ENCODE measurements at places on chromosomes 11 and 22.
A peak's percentile ranks its signal among the peaks of the same experiment; 100 is the strongest.

GRCh38 chr22:50504369-50505211 lies 2.9 kb downstream of the LMF2 start:
- DNase-seq: peak; percentile 88

DNA sequence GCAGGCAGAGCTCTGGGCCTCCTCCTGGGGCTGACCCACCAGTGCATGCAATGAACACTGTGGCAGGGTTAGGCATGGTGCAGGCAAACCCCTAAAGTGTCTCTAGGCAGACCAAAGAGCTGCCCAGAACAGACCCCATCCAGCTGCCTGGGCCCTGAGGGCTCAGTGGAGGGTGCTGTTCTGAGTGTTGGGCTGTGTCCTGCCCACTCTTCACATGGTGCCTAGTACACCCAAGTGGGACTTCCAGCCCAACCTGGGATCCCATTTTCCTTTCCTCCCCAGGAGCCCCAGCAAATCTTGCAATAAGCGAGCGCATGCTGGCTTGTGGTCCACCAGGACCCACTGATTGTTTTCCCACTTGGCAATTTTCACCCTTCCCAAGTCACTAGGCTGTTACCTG lies 26.4 kb downstream of the ARVCF start:
- no peak for DNase-seq

- no peak for DNase-seq
Observed at GRCh38 chr22:30753701-30754100, 59.0 kb downstream of the OSBP2 start.

DNA sequence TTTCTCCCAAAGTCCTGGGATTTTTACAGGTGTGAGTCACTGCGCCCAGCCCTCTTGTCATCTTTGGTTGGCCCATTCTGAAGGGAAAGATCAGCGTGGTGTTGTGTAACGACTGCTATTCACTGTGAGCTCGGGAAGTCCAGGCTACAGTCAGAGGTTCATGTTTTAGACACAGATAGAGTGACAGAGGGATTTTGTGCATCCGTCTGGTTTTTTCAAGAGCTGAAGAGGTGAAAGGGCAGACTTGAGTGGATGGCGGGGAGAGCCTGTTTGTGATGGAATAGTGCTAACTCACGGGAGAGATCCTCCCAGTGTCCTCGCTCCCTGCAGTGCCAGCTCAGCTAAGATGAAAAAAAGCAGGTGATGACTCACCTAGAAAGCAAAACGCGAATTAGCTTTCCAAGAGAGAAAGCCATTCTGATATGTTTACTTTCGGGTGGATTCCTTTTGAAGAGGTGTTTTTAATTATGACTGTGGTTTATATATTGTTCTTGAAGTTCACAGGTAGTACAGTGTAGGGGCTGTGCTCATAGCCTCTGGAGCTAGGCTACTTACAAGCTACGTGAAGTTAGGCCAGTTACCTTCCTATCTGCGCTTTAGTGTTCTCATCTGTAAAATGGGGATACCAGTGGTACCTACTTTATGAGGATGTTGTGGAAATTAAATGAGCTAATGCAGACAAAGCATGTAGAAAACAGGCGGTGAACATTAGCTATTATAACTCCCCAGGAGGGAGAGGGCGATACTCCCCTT lies 67.2 kb downstream of the C11orf91 start:
- DNase-seq: no peak

DNA sequence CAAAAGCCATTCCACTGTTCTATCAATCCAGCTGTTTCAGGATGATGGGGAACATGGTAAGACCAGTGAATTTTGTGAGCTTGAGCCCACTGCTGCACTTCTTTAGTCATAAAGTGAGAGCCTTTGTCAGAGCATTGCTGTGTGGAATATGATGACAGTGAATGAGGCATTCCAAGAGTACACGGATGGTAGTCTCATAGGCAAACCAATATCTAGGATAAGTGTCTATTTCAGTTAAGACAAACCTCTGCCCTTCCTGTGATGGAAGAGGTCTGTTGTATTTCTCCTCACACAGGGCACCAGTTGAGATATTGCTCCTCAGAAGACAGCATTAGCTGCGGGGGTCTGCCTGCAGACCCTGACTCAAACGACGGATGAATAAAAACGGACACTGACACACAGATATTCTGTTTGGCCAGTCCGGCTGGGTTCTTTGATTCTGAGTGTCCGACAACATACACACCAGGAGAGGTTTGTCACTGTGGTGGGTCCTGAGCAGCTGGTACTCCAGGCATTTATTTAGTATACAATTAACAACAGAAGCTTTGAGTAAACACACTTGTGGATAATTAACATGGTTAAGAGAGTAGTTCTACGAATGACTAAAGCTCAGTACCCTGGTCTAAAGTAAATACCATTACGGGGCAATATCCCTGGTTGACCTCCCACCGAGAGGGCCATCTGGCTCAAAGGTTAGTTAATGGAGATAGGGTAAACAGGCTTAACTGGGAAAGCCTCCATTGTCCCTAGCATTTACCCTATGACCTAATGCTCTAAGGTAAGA lies 121.7 kb downstream of the ZNF280B start:
- DNase-seq: no peak

- DNase-seq: no peak
Observed at GRCh38 chr22:27844256-27844655, 42.7 kb upstream of the MN1 start.

DNA sequence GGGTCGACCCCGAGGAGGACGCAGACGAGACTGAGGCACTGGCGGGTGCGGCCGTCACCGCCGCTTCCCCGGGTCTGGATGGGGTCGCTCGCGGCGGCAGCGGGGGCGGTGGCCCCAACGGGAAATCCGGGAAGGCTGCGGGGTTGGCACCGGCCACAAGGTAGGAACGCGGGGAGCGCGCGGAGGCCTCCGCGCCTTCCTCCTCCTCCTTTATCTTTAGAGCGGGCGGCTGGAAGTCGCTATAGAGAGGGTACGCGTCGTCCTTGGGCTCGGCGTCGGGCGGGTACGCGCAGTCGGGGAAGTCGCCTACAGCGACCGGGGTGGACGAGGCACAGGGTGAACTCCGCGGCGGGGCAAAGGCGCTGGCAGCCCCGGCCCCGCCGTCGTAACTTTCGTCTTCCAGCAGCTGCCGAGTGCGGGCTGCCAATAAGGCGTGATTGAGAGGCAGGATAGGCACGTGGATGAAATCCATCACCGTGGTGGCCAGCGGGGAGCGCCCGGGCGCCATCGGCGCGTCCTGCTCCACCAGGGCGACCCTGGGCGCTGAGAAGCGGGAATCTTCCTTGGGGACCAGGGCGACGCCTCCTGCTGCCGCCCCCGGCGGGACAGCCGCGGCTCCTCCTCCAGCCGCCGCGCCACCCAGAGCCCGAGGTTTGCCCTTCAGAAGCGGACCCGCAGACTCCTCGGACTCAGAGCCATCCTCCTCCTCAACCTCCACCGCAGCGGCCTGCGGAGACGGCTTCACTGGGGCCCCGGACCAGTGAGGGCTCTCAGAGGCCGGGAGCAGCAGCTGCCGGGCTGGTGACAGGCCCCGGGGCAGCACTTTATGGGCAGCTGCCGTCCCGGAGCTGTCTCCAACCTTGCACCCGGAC lies 1.7 kb downstream of the PGR start:
- peak; percentile 25 for DNase-seq

DNA sequence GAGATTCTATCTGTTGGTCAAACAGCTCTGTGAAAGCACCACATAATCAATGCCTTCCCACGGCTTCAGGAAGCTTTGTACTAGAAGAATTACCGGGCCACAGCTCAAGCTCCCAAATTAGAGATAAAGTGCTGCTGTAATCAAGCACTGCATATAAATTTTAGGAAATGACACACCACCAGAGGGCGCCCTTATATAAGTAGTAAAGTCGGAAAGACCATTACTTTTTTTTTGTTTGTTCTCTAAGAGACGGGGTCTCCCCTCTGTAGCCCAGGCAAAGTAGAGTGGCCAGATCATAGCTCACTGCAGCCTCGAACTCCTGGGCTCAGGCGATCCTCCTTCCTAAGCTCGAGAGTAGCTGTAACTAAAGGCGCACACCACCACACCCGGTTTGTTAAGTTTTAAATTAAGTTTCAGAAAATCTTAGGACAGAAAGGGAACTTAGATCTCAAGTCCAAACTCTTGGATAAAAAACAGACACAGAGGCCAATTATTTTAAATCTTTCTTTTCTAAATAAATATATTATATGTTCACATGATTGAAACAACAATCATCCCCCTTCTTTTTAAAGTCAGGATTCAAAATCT lies 32.6 kb downstream of the PRCP start:
- peak; percentile 43 for DNase-seq

DNA sequence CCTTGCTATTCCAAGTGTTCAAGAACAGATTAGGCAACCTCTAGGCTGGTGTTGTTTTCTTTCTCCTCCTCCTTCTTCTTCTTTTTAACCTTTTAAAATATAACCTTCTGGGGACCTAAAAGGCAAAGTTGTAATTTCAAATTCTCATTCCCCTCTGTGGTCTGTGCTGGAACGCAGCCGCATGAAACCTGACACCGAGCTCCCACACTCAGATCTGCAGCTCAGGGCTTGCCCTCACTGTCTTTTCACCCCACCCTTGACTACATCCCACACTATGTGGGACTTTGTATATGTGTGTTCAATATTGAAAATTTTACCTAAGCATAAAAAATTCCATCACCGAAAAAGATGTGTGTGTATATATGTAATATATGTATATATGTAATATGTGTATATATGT lies 62.0 kb upstream of the ARHGAP42 start:
- DNase-seq: no peak

GRCh38 chr22:42863349-42863961 lies 6.4 kb upstream of the ARFGAP3 start:
- DNase-seq: no peak

DNA sequence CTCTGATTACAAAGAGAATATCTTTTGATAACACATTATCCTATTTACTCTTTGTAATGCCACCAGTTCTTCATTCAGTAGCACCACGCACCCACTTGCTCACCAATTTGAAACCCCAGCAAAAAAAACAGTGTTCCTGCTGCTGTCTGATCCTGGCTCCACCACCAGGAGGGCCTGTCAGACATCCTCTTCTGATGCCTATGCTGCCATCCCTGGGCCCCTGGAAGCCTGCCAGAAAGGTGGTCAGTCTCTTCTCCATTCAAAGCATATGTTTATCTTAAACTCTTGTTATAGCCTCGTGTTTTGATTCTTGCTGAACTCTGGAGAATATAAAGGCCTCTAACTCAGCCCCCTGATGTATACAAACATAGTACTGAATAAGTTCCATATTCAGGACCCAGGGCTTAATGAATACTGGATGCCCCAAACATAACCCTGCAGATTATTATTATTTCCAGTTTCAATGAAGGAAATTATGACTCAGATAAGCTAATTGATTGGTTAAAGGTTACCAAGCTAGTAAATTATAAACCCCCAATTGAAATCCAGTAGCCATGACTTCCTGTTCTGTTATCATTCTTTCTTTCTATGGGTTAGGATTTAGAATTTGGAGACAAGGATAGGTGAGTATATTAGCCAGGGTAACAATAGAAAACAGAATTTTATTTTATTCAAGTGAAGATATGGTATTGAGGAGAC lies 116.7 kb downstream of the NTM start:
- DNase-seq: no peak

DNA sequence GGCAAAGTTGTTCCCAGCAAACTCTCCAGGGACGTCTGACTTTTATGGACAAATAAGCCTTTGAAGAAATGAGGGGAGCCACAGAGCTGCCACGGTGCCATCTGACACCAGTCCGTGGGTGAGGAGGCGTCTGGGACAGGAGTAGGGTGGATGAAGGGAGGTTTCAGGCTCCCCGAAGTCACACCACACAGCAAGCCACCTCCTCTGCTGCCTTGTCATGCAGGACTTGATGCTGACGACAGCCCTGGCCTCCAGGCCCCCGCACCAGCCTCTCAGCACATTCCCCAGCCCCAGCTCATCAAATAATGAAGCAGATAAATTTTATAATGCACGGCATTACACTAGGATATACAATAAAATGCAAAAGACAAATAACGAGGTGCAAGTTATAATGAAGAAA lies 156.5 kb downstream of the CEP164 start:
- peak; percentile 30 for DNase-seq

GRCh38 chr11:126431401-126432064 lies 76.0 kb downstream of the ST3GAL4 start:
- no peak for DNase-seq

GRCh38 chr22:42443240-42444076 lies 11.3 kb upstream of the NFAM1 start:
- DNase-seq: no peak

GRCh38 chr11:89189776-89190175 lies 12.1 kb downstream of the TYR start:
- no peak for DNase-seq

- no peak for DNase-seq
Observed at GRCh38 chr11:94871491-94872185, 101.7 kb downstream of the CWC15 start.

DNA sequence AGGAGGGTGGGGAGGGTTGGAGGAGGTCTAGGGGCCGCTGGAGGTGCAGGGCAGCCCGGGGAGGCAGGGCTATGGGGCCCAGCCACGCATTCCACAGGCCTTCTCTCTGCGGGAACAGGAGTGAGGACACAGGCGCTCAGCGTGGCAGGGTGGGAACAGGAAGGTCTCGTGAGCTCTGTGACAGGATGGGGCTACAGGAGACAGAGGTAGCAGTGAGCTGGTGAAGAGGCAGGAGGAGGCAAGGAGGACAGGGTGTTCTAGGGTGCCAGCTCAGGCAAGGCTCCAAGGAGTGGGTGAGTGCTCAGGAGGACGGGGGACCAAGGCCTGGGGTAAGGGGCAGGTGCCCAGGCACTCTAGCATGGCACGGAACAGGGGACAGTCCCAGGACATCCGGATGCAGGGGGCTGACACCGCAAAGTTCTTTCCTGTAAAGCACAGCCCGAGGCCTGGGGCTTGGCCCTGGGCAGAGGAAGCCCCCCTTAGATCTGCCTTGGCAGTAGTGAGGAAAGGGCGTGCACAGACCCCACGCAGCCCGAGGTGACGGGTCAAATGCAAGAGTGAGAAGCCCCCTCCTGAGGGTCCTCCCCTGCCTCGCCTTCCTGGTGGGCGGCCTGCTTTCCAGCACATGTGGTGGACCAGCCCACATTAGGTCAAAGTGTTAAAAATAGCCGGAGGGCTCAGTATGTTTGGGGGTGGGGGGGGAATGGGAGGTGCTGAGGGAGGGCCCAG lies 4.7 kb upstream of the NEAT1 start:
- peak; percentile 63 for DNase-seq

DNA sequence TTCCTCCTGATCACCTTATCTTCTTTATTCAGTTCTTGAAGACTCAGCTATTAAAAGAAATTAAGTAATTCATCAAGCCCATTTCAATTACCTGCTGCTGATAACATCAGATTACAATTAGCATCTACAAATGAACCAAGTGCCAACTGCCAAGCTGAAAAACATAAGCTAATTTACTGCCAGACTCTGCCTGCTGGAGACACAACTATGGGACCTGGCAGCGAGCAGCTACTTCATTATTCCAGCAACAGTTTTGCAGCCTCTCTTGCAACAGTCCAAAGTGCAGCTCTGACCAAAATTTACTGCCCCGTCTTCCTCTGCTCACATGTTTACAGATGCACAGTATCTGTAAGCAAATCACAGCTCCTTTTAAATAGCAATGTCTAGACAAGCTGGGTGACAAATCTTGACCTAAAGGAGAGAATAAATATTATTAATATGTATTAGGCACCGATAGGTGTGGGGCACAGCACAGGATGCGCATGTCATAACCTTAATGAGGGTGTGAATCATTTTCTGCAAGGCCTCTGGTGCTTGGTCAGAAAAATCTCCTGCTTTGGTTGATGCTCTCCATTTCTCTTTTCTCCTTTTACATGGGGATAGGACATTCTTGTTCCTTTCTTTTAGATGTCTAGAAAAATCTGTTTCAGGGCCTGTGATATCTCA lies 232.2 kb upstream of the PITPNB start:
- DNase-seq: no peak

- no peak for DNase-seq
Observed at GRCh38 chr22:46557736-46558480, 20.5 kb upstream of the CELSR1 start.

- no peak for DNase-seq
Observed at GRCh38 chr11:69108030-69108429, 47.7 kb upstream of the SMIM38 start.

All from pancreas (tissue), 10 donors.